ENCODE measurements at places on chromosomes 1 and 21. TPM values are rescaled to one million over a fixed set of nuclear protein-coding genes. Genes with fewer than 3 reads are reported as not detected.

DNA sequence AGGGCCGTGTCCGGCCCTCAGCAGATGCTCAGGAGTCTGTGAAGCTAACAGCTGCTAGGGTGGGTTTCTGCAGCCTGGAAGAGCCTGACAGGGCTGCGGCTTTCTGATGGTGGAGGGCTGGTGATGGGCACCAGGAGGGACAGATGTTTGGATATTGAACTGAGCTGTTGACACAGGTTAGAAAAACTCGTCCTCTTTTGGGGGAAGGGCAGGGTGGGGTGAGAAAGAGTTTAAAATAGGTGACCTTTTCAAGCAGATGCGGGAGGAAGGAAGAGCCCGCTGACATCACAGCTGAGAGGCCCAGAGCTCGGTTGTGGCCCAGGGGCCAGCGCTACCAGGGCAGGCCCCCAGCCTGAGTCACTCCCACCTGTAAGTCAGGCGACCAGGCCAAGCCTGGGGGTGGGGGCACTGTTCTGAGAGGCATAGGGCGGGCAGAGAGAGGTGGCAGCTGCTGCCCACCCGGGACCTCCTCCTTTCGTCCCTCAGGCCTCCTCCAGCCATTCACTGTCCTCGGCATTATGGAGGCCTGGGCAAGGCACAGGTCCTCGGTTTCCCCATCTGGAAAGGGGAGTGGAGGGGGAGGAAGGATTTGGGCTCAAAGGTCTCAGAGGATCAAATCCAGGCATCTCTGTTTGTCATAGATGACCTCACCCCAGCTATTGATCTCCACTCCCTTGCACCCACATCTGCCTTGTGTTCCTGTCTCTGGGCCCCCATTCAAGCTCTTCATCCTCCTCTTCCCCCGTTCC is 32.3 kb upstream of the ID3 start:
- DNase-seq, result no peak

DNA sequence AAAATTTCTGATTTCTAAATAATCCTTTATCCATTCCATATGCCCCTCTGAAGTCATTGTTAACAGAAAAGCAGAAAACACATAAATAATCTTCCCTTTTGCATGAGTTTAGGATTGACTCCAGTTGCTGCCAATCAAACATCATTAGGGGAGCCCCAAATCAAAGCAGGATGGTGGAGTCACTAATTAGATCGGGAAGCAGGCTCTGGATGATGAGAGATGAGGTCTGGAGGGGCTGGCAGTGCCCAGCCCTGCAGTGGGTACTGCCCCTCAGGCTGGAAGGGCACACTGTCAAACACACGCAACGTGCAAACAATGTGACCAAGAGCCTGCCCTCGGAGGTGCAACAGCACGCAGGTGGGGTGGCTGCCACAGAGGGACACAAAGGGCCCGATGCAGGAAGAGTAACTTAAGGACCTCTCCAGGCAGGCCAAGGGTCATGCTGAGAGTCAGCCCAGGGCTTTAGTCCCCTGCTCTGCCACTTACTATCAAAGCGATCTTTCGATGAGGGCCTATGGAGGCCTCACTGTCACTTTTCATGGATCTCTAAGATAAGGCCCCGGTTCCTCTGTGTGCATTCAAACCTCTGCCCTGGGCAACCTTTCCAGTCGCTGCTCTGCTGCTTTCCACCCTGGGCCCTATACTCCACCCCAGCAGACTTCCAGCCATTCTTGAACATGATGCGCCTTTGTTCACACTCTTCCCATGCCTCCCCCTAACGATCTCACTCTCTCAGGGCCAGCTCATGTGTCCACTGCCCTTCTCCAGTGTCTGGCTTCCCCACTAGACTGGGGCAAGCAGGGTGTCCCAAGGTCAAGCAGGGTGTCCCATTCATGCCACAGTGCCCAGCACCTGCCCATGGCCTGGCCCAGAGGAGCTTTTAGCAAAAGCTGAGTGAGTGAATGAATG is 98.9 kb downstream of the DMRTB1 start:
- DNase-seq, result no peak

DNA sequence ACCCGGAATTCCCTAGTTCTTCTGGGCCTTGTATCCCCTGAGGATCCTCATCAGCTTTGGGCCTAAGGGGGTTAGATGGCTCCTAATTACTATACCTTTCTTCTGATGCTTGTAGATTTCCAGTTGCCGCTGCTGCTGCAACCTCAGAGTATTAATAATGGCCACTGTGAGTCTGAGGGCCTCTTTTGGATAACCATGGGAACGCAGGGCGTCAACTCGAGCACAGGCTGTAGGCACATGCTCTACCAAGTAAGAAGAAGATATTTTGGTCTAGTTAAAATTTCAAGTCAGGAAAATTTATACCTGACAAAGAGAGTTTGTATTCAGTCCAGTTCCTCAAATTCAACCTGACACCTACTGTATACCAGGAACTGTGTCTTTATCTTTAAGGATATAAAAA is 28.2 kb downstream of the UROD start:
- no peak for DNase-seq

DNA sequence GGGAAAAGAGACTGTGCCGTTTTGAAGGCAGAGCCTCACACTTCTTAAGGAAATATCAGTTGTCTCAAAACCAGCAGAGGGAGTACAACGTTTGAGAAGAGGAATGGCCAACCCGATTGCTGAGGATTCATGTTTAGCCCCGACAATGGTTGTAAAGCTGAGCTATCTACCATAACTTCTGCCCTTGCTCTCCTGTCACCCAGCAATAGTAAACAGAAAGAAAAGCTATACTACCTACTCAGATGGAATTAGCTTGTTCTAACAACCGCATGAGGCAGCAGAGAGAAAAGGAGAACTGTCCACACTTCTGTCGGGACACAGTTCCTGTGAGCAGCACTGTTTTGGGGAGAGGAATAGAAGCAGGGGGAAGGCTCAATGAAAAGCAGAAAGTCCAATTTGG is 91.2 kb downstream of the SLC45A1 start:
- DNase-seq, result no peak

ACP6 gene
- 21.0 TPM for polyA plus RNA-seq

DNA sequence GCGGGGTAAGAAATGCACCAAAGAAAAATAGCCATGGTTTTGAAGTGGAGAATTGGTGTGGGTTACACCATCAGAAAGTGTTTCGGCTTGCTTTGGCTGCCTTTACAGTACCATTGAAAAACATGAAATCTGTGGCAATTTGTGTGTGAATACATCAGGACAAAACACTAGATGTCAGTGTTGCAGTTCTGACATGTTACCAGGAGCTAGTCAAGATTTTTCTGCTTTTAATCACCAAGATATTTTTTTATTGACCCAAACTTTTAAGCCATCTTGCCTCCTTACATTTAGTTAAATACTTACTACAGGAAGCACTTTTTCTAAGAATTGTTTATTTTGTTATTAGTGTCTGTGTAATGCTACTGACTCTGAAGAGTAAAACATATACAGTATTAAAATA is 14.3 kb downstream of the RRP15 start:
- DNase-seq, result peak; percentile 29

GRCh38 chr1:16013220-16013907 is 4.5 kb downstream of the HSPB7 start:
- DNase-seq, result peak; percentile 38

GRCh38 chr1:49389699-49390098 is 613.0 kb upstream of the BEND5 start:
- no peak for DNase-seq

GPR37L1 gene
- polyA plus RNA-seq, result 0.12 TPM

GRCh38 chr1:53449021-53449420 is 10.2 kb upstream of the DMRTB1 start:
- no peak for DNase-seq

All from right lung (tissue), 10 donors.